ENCODE measurements at places on chromosomes 5 and 9.
A peak's percentile ranks its signal among the peaks of the same experiment; 100 is the strongest.

DNA sequence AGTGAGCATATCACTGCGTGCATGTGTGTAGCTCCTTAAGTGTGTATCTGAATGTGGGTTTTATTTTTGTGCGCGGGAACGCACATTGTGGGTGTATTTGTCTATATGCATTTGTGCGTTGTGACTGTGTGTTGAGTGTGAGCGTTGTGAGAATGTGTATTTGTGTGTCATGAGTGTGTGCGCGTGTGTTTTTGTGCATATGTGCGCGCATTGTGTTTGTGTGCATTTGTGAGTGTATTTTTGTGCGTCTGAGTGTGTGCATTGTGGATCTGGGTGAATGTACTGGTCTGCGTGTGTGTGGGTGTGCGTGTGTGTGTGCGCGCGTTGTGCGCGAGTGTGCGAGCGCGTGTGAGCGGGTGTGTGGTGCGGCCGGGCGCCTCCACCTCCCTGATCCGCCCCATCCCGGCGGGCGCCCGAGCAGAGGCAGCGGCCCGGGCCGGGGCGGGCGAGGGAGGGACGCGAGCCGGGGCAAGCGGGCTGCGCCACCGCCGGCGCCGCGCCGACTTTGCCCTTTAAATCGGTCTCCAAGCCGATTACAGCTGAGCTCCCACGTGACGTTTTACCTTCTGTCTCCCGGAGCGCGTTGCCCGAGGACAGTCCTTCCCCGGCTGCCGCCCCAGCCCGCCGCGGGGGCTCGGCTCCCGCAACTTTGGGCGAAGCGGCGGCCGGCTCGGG lies at the start of gene RASGRF2:
TSS of gene RASGRF2 (plus strand) at position 596 of the 675 bp plus-strand sequence. CDS start 376 bp downstream, outside the sequence.
- peak; percentile 8 for DNase-seq

GRCh38 chr5:1190278-1190677 lies 11.1 kb upstream of the SLC6A19 start:
- DNase-seq, result no peak

DNA sequence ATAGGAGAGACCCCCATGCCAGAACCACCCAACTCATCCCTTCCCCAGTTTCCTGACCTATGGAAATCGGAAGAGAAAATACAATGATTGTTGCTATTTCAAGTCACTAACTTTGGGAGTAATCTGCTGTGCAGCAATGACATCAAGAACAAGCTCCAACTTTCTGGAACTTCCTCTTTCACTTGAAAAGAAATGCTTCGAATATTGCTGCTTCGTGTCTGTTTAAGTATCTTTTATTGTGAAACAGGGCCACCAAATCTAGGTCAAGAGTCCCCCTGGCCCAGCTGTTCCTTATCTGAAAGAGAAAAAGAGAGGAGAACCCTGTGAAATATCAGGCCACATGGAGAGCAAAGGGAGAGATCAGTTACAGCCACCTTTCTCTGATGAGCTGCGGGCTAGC lies 59.4 kb upstream of the DNAH5 start:
- no peak for DNase-seq

- DNase-seq, result peak; percentile 10
Observed at GRCh38 chr9:76403352-76403751, 9.1 kb upstream of the RFK start.

DNA sequence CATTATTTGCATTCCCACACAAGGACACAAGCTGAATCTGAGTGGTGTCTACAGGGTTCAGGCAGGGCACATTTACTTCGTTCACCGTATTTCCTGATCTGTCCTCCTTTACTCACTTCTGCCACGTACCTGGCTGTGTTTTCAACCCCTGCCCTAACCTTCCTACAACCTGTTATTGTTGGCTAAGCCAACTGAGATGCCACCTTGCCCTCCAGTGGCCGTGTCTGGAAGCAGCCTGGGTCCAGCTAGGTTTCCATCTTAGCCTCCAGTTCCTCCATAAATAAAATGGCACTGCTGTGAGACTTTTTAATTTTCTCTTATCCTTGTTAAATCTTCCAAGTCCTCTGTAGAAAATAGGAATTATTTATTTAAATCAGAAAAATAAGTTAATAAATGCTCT lies 64.8 kb downstream of the ATP10B start:
- DNase-seq, result no peak

All from activated CD4-positive, alpha-beta T cell treated with anti-CD3 and anti-CD28 coated beads for 24 hours (primary cell).